Daoy (cell line): ENCODE measurements at places on chromosomes 16 and 17.

GRCh38 chr17:43006639-43007551, at the start of gene IFI35:
Gene IFI35 (plus strand): TSS chr17:43006784. CDS start chr17:43006948, 164 bp downstream.
- DNase-seq, result peak; percentile 84

- DNase-seq, result peak; percentile 61
These were observed 419 bp downstream of the RAB37 start for GRCh38 chr17:74737299-74738050.

DNA sequence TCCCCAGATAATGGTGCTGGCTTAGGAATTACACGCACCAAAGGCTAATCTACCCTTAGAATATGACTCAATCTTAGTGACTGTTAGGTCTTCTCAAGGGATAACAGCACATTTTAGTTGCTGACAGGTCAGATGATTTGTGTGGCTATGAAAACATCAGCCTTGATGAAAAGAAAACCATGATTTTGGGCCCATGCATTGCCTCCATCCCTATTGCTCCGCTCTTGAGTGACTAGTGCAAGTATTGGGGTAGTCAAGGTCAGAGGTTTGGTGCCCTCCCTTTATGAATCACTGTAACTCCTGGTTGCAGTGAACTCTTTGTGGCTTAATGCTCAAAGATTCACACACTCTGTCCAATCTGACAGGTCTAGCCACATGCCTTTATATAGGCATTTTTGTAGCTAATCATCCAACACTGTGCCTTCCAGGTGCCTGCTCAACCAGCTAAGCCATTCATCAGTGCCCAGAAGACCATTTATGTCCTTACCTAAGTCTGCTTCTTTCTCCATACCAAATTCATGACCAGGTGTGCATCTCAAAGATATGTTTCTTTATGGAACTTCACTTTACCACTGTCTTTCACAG, 251.6 kb downstream of the KCNJ2 start:
- no peak for DNase-seq

- DNase-seq, result no peak
These were observed 2.8 kb downstream of the MED13 start for GRCh38 chr17:62062302-62062701.

DNA sequence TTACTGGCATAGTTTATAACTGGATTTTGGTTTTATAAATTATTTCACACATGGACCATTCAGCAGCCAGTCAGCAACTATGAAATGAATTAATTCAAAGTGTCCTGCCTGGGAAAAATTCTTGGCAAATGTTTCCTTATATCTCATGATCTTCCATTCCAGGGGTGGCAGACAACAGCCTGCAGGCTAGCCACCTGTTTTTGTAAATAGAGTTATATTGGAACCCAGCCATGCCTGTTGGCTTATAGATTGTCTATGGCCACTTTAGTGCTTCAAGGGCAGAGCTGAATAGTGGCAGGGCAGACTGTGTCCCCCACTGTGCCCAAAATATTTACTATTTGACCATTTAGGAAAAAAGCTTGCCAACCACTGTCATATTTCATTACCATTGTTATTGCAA, 613.7 kb downstream of the TMEM114 start:
- no peak for DNase-seq

- DNase-seq, result no peak
These were observed 94.9 kb downstream of the SLC39A11 start for GRCh38 chr17:72997559-72997958.

GRCh38 chr16:1196494-1196893, 28.6 kb downstream of the TPSG1 start:
- DNase-seq, result no peak

GRCh38 chr16:80824623-80825364, 20.4 kb upstream of the CDYL2 start:
- peak; percentile 46 for DNase-seq

GRCh38 chr17:76569607-76570279, 15.9 kb downstream of the ST6GALNAC2 start:
- no peak for DNase-seq

GRCh38 chr16:3838600-3839401, 41.7 kb downstream of the CREBBP start:
- no peak for DNase-seq

DNA sequence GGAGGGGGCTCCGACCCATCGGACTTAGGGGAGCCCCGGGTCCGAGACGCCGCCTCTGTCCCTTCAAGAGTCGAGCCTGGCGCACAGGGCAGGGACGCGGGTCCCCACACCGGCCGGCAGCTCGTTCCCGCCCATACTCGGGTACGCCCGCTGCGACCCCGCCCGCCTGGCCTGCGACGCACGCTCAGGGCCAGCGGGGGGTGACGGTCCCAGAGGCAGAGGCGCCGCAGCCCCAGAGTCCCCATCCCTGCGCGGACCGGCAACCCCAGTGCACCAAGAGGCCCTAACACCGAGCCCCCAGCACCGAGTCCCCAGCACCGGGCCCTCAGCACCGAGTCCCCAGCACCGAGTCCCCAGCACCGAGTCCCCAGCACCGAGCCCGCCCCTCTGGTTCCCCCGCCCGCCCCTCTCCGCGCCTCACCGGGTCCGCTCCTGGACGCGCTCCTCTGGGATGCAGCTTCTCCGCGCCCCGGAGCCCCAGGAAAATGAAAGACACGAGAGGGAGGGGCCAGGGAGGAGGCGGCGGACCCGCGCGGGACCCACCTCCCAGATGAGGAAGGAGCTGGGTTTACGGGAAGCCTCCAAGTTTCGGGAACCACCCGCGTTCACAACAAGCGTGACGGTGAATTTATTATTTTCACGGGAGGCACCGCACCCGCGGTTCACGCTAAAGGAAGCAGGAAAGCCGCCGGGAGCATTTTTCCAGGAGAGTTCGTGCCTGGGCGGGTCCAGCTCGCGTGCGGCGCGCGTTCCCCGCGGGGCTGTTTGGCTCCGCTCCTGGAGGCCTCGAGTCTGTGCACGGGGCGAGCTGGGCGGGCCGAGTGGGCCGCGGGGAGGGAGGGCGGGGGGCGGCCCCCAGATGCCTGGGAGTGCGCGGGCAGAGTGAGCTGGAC, at the start of gene SECTM1:
Gene SECTM1, minus strand, starts transcription at position 488 of the 893 bp plus-strand sequence. CDS start 6,526 bp downstream, outside the sequence.
- DNase-seq, result peak; percentile 40

DNA sequence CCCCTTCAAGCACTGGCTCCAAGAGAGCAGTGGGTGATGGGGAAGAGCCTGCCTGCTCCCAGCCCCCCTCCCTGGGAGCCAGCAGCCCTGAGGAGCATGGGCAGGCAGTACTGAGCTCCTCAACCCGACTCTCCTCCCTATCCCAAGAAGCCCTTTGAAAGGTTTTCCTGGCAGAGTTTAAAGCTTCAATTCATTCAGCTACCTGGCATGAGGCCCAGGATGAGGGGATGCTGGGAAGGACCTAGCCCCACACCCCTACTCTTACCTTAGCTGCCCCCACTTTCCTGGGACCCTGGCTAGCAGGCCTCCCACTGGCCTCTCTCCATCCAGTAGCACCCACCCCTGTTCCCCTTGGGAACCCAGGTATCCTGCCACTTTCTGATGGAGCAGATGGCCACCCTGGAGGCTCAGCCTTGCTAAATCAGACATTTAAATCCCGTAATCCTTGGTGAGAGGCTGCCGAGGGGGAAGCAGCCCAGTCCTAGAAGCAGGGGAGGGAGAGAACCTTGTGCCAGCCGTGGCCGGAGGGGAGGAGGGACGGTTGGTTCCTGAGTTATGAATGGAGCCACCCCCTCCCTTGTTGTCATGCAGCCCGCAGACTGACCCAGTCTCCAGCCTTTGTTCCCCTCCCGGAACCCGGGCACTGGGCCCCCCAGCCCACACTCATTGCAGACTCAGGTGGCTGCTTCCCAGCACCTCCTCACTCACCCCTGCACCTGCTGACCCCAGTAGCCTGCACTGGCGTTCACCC, 17.1 kb downstream of the ATP1B2 start:
- DNase-seq, result no peak

- no peak for DNase-seq
These were observed 16.6 kb downstream of the NAA60 start for GRCh38 chr16:3460121-3460520.

- peak; percentile 16 for DNase-seq
These were observed 23.7 kb upstream of the CYLD start for GRCh38 chr16:50718061-50718760.

DNA sequence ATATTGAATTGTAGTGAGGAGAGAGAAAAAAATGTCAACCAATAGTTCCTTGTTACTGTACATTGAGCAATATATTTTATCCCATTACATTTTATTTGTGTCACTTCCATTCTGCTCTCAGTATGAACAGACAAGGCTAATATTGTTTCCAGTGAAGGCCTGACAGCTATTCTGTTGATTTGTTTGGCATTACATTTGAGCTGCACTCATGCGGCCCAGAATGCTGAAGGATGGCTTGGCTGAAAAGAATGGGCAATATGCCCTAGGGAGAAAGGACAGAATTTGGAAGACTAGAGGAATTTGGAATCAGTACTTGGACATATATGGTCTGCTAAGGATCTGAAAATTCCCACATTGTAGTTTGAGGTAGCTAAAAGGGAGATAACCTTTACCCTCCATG, 1294.4 kb downstream of the CDH8 start:
- DNase-seq, result no peak

DNA sequence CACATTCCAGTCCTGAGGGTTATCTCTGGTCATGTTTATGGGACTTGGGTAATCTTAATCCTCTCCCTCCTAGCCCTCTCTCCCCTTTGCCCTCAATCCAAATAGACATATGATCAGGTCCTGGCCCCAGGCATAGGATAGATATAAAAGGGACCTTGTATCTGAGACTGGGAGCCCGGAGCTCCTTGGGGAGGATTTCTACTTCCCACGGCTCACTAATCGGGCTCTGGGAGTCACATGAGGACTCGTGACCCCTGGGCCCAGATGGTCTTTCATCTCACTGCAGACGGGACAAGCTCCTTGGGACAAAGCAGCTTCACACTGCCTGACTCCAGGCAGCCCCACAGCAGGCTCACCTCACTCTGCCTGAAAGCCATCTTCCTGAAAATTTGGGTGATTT, 57.8 kb upstream of the LYRM9 start:
- no peak for DNase-seq

- no peak for DNase-seq
These were observed 23.5 kb downstream of the XPO6 start for GRCh38 chr16:28188085-28188916.
